T-helper 17 cell (primary cell): ENCODE measurements at places on chromosomes 5 and 9. TPM values are rescaled to one million over a fixed set of nuclear protein-coding genes. Genes with fewer than 3 reads are reported as not detected.

The SLC34A3 gene
- not detected for total RNA-seq

The KCNV2 gene
- total RNA-seq = not detected

The TEK gene
- not detected for total RNA-seq

The SPRY4 gene
- total RNA-seq = 0.26 TPM

The MLLT3 gene
- total RNA-seq = 37.2 TPM

The FREM1 gene
- not detected for total RNA-seq

The CCDC183 gene
- 1.8 TPM for total RNA-seq

The TOR4A gene
- 2.1 TPM for total RNA-seq

The DDX46 gene
- total RNA-seq = 47.2 TPM

The LHX6 gene
- total RNA-seq = not detected

The HAVCR1 gene
- total RNA-seq = 1.4 TPM

The FIBCD1 gene
- not detected for total RNA-seq

The ADAMTSL1 gene
- not detected for total RNA-seq

The SLC6A3 gene
- not detected for total RNA-seq

GRCh38 chr5:77937015-77937908 lies 161.1 kb upstream of the TBCA start:
- H3K4me3 ChIP-seq = peak overlapping the region; percentile 9
- H3K27me3 ChIP-seq = peaks cover 32% of the 10 kb centered on the region
- H3K27ac ChIP-seq = peak overlapping the region; percentile 21
- DNase-seq = no peak

GRCh38 chr9:107422189-107423185 lies 67.1 kb downstream of the KLF4 start:
- no peaks in the 10 kb centered on the region for H3K36me3 ChIP-seq
- peaks cover 4% of the 10 kb centered on the region for H3K4me1 ChIP-seq
- DNase-seq = no peak

GRCh38 chr5:97043511-97043910 lies 98.9 kb downstream of the LIX1 start:
- H3K36me3 ChIP-seq = no peaks in the 10 kb centered on the region
- no peak overlapping the region for H3K27ac ChIP-seq
- H3K27me3 ChIP-seq = no peaks in the 10 kb centered on the region
- H3K4me3 ChIP-seq = no peak overlapping the region
- peaks cover 5% of the 10 kb centered on the region for H3K4me1 ChIP-seq
- no peak for DNase-seq

GRCh38 chr5:159324102-159324755 lies 6.1 kb downstream of the IL12B start:
- peaks cover 16% of the 10 kb centered on the region for H3K27me3 ChIP-seq
- DNase-seq = no peak

GRCh38 chr5:134521841-134522240 lies 3.6 kb upstream of the JADE2 start:
- no peaks in the 10 kb centered on the region for H3K27me3 ChIP-seq
- peaks cover 10% of the 10 kb centered on the region for H3K4me1 ChIP-seq
- no peak for DNase-seq
- H3K4me3 ChIP-seq = no peak overlapping the region

GRCh38 chr5:59001154-59001553 lies 418.3 kb downstream of the RAB3C start:
- no peak overlapping the region for H3K4me3 ChIP-seq
- H3K27me3 ChIP-seq = no peaks in the 10 kb centered on the region

GRCh38 chr5:140131967-140132409 lies 6.3 kb downstream of the IGIP start:
- DNase-seq = no peak
- no peaks in the 10 kb centered on the region for H3K36me3 ChIP-seq
- H3K27me3 ChIP-seq = no peaks in the 10 kb centered on the region
- no peak overlapping the region for H3K27ac ChIP-seq

- H3K36me3 ChIP-seq = no peaks in the 10 kb centered on the region
- H3K27me3 ChIP-seq = peaks cover 22% of the 10 kb centered on the region
These were observed 51.1 kb upstream of the ORM1 start for GRCh38 chr9:114271556-114272510.

DNA sequence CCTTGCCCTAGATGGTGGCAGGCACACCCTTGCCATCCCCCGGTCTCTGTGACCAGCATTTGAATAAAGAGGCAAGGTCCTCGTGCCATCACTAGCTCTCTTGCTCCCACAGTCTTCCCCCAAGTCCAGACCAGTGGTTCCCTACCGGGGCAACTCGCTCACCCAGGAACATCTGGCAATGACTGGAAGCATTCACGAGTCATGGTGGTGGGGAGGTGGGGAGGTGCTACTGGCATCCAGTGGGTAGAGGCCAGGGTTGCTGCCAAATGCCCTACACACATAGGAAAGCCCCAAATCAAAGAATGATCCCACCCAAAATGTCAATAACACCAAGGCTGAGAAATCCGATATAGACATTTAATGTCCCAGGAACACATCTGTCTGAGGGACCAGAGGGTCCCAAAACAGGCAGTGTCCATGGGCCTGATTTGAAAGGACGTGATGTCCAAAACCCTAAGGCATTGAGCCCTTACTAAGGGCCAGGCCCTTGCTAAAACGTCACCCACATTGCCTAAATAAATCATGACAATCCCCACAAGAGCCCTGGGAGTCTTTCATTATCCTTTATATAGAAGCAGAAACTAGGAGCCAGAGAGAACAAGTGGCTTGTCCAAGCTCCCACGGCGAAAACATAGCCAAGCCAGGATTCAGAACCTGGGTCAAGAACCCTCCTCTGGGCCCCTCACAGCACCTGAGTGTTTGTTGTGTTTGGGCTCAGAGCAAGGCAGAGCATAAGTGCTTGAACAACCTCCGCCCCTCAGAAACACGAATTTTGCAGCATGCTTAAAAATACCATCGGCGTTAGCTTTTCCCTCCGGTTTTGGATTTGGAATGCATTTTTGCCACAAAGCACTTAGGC lies 119.3 kb upstream of the WWC1 start:
- H3K4me1 ChIP-seq = no peaks in the 10 kb centered on the region
- DNase-seq = no peak
- H3K27me3 ChIP-seq = peaks cover 17% of the 10 kb centered on the region
- H3K27ac ChIP-seq = no peak overlapping the region
- no peaks in the 10 kb centered on the region for H3K36me3 ChIP-seq
- H3K4me3 ChIP-seq = no peak overlapping the region

- no peaks in the 10 kb centered on the region for H3K36me3 ChIP-seq
- peaks cover 68% of the 10 kb centered on the region for H3K4me1 ChIP-seq
- DNase-seq = no peak
- H3K27ac ChIP-seq = peak overlapping the region; percentile 100
- H3K4me3 ChIP-seq = peak overlapping the region; percentile 69
- H3K27me3 ChIP-seq = no peaks in the 10 kb centered on the region
These were observed 12.7 kb downstream of the IRF1 start for GRCh38 chr5:132477784-132478365.

- H3K4me1 ChIP-seq = no peaks in the 10 kb centered on the region
- H3K36me3 ChIP-seq = no peaks in the 10 kb centered on the region
- H3K27me3 ChIP-seq = peaks cover 5% of the 10 kb centered on the region
- no peak overlapping the region for H3K4me3 ChIP-seq
These were observed 310.5 kb upstream of the TRPM3 start for GRCh38 chr9:71431931-71432330.

DNA sequence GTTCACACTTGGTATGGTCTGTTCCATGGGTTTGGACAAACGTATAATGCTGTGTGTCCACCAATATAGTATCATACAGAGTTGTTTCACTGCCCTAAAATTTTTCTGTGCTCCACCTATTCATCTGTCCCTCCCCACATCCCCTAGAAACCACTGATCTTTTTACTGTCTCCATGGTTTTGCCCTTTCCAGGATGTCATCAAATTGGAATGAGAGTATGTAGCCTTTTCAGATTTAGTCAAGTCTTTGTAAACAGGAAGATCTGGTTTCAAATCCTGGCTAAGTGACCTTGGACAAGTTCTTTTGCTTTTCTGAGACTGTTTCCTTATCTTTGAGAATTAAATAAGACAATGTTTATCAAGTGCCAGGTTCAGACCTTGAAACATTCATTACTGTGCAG lies 13.2 kb upstream of the LVRN start:
- H3K36me3 ChIP-seq = peaks cover 2% of the 10 kb centered on the region
- peaks cover 15% of the 10 kb centered on the region for H3K27me3 ChIP-seq
- no peaks in the 10 kb centered on the region for H3K4me1 ChIP-seq

GRCh38 chr9:83992407-83992806 lies 11.8 kb downstream of the RMI1 start:
- peaks cover 2% of the 10 kb centered on the region for H3K4me1 ChIP-seq
- no peaks in the 10 kb centered on the region for H3K36me3 ChIP-seq
- H3K4me3 ChIP-seq = no peak overlapping the region
- H3K27ac ChIP-seq = peak overlapping the region; percentile 16
- H3K27me3 ChIP-seq = no peaks in the 10 kb centered on the region
- DNase-seq = no peak

- peaks cover 13% of the 10 kb centered on the region for H3K27me3 ChIP-seq
- no peaks in the 10 kb centered on the region for H3K4me1 ChIP-seq
- DNase-seq = no peak
- no peak overlapping the region for H3K27ac ChIP-seq
- H3K36me3 ChIP-seq = no peaks in the 10 kb centered on the region
These were observed 165.6 kb downstream of the YTHDC2 start for GRCh38 chr5:113678924-113679575.

DNA sequence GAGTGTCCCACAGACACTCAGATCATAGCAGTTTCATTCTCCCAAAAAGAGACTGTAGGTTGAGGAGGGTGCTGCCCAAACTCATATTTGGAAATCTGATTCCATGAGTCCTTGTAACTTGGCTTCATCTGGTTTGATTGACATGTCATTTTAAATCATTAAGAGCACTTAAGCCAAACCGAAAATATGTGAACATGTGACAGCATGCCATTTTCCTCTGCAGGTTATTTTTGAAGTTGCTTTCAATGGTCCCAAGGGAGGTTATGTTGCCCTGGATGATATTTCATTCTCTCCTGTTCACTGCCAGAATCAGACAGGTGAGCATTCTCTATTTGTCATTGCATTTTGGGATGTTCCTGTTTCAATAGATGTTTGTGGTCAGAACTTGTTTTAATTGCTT lies 87.6 kb downstream of the MAMDC2 start:
- no peak for DNase-seq
- H3K4me3 ChIP-seq = no peak overlapping the region
- peaks cover 26% of the 10 kb centered on the region for H3K27me3 ChIP-seq
- no peaks in the 10 kb centered on the region for H3K4me1 ChIP-seq
- H3K27ac ChIP-seq = no peak overlapping the region
- H3K36me3 ChIP-seq = peaks cover 2% of the 10 kb centered on the region

DNA sequence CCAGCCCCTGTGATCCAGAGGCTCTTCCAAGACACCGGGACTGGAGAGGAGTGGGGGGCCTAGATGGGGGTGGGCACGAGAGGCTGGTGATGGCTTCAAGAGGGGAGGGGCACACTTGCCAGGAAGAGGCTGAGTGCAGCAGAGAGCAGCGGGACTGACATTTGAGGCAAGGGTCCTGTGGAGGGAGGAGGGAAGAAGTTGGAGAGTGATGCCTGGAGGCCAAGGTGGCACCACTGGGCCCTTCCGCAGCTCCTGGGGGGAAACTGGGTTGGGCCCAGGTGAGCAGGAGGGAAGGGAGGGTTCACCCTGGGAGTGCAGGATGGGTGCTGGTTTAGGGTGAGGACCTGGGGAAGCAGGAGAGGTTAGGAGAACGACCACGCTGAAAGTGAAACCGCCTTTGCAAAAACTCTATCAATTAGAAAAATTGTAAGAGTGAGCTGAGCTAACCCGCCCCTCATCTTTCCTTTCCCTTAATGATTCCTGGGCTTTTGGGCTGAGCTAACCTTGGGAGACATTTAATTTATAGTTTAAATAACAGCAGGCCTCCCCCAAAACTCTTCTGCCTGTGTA lies 26.2 kb downstream of the ABO start:
- H3K27ac ChIP-seq = no peak overlapping the region
- H3K4me1 ChIP-seq = peaks cover 3% of the 10 kb centered on the region
- DNase-seq = no peak

DNA sequence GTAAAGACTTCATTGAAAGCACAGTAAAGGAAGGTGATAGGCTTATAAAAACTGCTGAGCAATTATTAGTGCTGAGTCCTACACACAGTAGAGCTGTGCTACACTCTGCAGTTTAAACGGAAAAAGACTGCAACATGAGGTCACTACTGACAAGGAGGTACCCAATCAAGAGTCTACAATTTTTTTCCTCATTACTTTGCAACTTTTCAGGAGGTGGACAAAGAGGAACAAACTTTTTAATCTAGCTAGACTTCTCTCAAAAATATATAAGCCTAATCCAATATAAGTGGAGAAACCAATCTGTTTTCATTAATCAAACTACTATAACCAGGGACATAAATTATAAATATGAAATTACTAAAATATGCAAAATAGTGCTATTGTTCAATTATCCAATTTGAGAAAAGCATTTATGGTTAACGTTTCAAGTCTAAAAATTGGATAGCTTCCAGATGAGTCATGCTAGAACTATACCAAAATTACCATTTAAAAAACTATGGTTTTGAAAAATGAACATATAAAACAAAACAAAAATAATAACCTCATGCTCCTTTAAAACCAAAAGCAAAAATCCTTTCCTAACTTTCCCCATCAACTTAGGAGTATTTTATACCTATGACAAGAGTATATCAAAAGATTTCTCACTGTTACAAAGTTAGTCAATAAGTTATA lies 37.7 kb downstream of the FAM13B start:
- H3K4me1 ChIP-seq = peaks cover 22% of the 10 kb centered on the region
- no peak overlapping the region for H3K4me3 ChIP-seq
- H3K36me3 ChIP-seq = peaks cover 10% of the 10 kb centered on the region
- no peaks in the 10 kb centered on the region for H3K27me3 ChIP-seq
- DNase-seq = no peak

- DNase-seq = no peak
- peaks cover 2% of the 10 kb centered on the region for H3K4me1 ChIP-seq
- H3K36me3 ChIP-seq = no peaks in the 10 kb centered on the region
- peaks cover 30% of the 10 kb centered on the region for H3K27me3 ChIP-seq
- H3K27ac ChIP-seq = no peak overlapping the region
These were observed 224.6 kb downstream of the GAS1 start for GRCh38 chr9:86722706-86723075.

GRCh38 chr9:99265691-99266090 lies 43.6 kb downstream of the SEC61B start:
- no peak for DNase-seq
- H3K27me3 ChIP-seq = peaks cover 31% of the 10 kb centered on the region
- H3K4me3 ChIP-seq = no peak overlapping the region
- peaks cover 18% of the 10 kb centered on the region for H3K4me1 ChIP-seq
- no peak overlapping the region for H3K27ac ChIP-seq
- peaks cover 5% of the 10 kb centered on the region for H3K36me3 ChIP-seq

DNA sequence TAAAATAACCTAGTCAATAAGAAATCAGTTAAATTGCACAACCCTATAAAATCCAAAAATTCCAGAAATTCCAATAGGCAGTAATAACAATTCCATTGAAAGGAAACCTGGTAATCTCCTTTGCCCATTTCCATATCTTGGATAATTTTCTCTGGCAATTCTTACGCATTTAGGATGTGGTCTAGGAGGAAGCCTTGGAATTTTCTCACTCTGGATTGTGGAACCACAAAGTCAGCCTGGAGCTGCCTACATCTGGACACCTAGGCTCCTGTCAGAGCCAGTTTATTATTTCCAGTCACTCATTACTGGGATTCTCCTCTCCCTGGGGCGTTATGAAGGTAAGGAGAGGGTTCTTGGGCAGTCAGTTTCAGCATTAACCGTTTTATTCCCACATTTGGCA lies 40.3 kb upstream of the GNE start:
- H3K36me3 ChIP-seq = peaks cover 4% of the 10 kb centered on the region
- DNase-seq = no peak
- H3K27me3 ChIP-seq = no peaks in the 10 kb centered on the region
- H3K27ac ChIP-seq = no peak overlapping the region
- peaks cover 3% of the 10 kb centered on the region for H3K4me1 ChIP-seq

- H3K36me3 ChIP-seq = no peaks in the 10 kb centered on the region
- H3K27me3 ChIP-seq = peaks cover 6% of the 10 kb centered on the region
- H3K27ac ChIP-seq = no peak overlapping the region
- H3K4me1 ChIP-seq = no peaks in the 10 kb centered on the region
- H3K4me3 ChIP-seq = no peak overlapping the region
These were observed 64.6 kb upstream of the SYNPO start for GRCh38 chr5:150575745-150576448.
